ENCODE measurements at places on chromosomes 5 and 9.

DNA sequence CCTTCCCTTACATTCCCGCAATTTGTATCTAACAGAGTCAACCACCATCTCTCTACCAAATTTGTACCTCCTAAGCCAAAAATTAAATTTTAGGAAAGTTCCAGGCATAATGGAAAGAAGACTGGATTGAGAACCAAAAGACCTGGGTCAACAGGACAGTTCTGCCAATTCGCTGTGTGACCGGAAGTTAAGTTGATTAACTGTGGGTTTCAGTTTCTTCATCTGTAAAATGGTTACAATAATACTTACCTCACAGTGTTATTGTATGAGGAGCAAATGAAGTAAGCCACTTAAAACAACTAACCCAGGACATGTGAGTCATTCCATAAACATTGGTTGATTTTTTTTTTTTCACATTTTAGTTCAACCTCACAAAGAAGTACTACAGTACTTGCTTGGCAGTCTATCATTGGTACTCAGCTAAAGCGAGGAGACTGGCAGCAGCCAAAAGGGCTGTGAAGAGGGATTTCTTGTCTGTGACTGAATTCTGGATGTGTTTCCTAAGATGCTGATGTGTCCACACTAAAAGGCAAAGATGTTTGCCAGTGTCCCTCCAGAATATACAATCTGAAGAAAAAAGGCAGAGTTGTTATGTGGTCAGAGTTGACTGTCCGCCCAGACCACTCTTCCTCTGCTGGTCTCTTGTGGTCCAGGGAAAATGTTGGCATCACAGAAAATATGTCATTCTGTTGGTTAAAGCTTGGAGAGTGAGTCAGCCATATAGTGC is 198.6 kb downstream of the TLE1 start:
- no peak for DNase-seq

DNA sequence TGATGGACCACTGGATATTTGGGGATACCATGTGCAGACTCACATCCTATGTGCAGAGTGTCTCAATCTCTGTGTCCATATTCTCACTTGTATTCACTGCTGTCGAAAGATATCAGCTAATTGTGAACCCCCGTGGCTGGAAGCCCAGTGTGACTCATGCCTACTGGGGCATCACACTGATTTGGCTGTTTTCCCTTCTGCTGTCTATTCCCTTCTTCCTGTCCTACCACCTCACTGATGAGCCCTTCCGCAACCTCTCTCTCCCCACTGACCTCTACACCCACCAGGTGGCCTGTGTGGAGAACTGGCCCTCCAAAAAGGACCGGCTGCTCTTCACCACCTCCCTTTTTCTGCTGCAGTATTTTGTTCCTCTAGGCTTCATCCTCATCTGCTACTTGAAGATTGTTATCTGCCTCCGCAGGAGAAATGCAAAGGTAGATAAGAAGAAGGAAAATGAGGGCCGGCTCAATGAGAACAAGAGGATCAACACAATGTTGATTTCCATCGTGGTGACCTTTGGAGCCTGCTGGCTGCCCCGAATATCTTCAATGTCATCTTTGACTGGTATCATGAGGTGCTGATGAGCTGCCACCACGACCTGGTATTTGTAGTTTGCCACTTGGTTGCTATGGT is 54.5 kb upstream of the HNRNPA0 start:
- DNase-seq = no peak

DNA sequence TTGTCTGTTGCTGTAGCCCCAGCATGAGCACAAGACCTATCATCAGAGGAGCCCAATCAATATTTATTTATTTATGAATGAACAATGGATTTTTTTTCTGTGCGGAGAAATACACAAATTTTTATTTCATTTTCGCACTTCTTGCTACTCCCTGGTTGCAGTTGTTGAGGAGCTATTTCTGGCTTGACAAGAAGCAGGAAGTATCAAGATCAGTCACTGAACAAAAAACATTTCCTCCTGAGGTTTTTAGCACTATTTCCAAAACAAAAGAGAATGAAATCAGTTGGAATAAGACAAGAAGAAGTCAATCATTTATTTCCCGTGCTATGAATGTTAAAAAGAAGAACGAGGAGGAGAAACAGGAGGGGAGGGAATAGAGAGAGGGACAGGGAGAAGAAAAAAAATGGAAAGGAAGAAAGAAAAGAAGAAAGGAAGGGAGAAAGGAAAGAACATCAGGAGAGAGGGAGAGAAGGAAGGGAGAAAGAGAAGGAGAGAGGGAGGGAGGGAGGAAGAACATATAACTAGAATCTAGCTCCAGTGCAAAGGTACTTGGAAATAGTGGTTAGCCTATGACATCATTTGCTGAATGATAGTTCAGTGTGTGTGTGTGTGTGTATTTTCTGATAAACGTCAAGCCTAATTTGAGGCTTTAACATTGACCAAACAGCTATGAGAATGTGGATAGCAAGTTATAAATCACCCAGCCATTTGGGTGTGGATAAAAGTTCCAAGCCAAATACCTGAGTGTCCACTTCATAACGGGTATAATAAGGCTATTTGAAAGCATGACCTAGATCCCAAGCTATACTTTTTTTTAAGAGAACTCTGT is 586.0 kb downstream of the EBF1 start:
- no peak for DNase-seq

GRCh38 chr5:138601444-138601843 is 26.2 kb upstream of the HSPA9 start:
- no peak for DNase-seq

- DNase-seq = no peak
Observed at GRCh38 chr5:35794328-35794619, 62.4 kb upstream of the IL7R start.

DNA sequence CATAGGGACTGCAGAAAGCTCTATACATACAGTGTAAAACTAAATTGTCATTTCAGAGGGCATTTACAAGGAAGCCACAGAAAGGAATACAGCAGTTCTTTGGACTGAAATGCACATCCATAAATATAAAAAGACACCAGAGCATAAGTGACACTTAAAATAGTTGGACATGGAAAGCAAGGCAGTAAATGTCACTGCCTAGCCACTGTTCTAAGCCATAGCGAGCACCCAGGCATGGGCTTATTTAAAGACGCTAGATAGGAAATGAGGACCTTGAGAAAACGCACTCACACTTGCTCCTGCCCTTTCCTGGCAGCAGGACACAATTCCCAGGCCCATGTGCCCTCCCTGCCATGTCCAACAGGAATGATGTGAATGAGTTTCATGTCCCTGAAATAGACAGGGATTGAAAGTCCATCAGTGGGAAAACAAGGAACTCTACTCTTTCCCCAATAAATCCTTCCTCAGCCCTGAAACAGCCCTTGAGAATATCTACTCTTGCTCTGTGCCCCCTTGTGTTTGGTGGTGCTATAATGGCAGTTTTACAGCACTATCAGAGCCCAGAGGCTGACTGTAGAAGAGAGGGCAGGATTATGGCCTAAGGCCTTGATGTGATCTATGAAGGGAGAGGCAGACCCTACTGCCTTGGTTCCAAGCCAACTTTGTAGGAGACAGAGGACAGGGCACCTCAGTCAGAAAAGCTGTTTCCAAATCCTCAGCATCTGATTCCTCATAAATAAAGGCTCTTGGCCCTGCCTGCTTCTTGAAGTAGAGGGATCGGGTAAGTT is 182.9 kb downstream of the SAXO1 start:
- DNase-seq = no peak

DNA sequence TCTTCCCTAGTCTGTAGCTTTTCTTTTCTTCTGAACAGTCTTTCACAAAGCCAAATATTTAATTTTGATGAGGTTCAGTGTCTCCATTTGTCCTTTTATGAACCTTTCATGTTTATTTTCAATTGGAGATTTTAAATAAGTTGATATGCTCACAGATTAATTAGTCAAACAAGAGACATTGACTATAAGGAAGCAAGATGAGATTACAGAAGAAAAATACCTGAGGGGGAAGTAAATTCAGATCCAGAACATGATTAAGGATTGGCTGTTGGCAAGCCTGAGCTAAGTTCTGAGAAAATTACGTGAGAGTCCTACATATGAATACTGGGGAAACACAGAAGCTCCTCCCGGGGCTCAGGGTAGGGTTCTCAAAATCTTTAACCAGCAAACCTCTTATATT is 1039.8 kb upstream of the SEMA6A start:
- DNase-seq = no peak

- no peak for DNase-seq
Observed at GRCh38 chr9:133752739-133753446, 14.7 kb upstream of the SARDH start.

- DNase-seq = no peak
Observed at GRCh38 chr5:138625134-138625533, 49.9 kb upstream of the HSPA9 start.

DNA sequence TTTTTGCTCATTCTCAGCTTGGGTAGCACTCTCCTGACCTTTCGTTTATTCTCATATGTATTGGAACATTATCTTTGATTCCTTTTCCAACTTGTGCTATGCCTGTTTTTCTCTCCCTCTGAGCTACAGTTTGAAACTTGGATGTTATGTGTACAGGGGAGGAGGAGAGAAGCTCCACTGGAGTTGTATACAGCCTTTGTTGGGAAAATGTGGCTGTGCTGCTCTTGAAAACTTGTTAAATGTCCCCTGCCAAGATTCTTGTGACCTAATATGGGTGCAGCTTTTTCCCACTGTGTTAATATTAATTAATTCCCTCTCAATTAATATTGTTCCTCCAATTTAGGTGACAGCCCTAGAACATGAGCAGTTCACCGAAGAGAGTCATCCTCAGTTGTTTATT is 235.4 kb downstream of the AOPEP start:
- DNase-seq = no peak

DNA sequence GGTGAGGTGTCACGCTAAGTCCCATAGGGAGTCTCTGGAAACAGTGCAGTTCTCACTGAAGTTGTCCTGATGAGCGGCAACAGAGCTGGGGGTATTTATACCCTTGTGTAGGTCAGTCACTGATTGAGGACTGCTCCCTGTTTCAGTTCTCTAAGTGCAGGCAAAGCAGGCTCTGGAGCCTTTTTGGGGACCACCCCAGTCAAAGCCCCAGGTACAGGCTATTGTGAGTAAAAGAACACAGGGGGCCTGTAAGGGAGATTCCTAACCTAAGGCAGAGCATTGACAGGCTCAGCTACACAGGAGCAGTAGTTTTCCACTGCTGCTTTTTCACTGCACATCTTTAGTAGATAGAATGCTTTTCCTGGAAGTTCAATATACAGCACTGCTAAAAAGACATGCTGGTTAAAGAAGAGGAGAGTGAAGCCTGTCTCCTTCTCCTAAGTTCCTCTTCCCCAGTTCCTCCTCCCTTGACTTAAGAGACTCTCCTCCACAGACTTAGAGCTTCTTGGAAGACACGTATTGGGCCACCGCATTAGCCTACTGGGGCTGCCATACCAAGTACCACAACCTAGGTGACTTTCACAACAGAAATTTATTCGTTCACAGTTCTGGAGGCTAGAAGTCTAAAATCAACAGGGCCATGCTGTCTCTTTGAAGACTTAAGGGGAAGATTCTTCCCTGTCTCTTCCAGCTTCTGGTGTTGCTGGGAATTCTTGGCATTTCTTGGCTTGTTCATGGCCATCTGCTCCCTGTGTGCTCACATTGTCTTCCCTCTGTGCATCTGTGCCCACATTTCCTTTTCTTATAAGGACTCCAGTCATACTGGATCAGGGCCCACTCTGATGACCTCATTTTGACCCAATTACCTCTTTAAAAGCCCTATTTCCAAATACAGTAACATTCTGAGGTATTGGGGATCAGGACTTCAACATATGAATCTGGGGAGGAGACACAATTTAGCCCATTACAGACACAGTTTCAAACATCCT is 221.0 kb downstream of the ESM1 start:
- no peak for DNase-seq

Data from ELF-1 (cell line).